ENCODE measurements at places on chromosomes 7 and 10.
A peak's percentile ranks its signal among the peaks of the same experiment; 100 is the strongest.

GRCh38 chr10:133326745-133327650 lies 9.7 kb downstream of the CALY start:
- DNase-seq = no peak

- no peak for DNase-seq
These were observed 80.6 kb downstream of the MGMT start for GRCh38 chr10:129547608-129548007.

DNA sequence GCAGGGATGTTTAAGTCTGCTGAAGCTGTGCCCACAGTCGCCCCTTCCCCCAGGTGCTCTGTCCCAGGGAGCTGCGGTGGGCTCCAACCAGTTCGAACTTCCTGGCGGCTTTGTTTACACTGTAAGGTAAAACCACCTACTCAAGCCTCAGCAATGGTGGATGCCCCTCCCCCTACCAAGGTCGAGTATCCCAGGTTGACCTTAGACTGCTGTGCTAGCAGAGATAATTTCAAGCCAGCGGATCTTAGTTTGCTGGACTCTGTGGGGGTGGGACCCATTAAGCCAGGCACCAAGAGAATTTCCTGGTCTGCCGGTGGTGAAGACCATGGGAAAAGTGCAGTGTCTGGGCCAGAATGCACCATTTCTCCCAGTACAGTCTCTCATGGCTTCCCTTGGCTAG lies 56.0 kb downstream of the CCDC7 start:
- DNase-seq = no peak

DNA sequence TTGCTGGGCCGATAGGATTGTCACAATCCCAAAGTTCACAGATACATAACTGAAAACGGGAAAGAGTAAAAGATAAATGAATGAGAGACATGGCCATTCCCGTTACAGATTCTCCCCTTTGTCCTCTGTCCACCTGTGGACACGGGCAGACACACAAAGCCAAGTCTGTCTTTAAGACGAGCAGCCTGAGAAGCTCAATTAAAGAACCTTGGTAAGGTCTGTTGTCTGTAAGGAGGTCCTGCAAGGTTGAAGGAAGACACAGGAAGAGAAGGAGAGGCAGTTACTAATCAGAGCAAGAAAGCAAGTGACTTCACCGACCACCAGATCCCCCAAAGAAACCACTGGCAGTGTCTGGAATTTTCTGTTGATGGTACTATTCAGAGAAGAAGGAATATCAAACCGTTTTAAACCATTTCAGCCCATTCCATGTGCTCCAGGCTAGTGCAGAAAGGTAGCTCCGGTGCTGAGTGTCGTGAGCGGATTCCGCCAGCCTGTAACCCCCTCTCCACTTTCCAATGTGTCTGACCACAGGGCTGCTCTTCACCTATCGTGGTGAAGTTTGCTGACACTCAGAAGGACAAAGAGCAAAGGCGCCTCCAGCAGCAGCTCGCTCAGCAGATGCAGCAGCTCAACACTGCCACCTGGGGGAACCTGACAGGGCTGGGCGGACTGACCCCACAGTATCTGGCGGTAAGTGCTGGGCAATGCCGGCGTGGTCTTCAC lies 252.6 kb downstream of the CELF2 start:
- DNase-seq = peak; percentile 50

DNA sequence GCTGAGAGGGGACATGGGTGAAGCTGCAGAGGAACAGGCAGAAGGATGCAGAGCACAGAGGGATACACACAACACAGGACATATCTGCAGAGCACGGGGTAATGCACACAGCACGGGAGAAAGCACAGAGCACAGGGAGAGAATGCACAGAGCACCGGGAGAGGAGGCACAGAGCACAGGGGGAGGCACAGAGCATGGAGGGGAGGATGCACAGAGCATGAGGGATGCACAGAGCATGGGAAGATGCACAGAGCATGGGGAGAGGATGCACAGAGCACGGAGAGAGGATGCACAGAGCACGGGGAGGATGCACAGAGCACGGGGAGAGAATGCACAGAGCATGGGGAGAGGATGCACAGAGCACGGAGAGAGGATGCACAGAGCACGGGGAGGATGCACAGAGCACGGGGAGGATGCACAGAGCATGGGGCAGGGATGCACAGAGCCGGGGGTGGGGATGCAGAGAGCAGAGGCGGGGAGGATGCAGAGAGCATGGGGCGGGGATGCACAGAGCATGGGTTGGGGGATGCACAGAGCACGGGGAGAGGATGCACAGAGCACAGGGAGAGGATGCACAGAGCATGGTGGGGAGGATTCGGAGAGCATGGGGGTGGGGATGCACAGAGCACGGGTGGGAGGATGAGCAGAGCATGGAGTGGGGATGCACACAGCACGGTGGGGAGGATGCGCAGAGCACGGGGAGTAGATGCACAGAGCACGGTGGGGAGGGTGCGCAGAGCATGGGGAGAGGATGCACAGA lies 230.0 kb downstream of the ADAM12 start:
- no peak for DNase-seq

DNA sequence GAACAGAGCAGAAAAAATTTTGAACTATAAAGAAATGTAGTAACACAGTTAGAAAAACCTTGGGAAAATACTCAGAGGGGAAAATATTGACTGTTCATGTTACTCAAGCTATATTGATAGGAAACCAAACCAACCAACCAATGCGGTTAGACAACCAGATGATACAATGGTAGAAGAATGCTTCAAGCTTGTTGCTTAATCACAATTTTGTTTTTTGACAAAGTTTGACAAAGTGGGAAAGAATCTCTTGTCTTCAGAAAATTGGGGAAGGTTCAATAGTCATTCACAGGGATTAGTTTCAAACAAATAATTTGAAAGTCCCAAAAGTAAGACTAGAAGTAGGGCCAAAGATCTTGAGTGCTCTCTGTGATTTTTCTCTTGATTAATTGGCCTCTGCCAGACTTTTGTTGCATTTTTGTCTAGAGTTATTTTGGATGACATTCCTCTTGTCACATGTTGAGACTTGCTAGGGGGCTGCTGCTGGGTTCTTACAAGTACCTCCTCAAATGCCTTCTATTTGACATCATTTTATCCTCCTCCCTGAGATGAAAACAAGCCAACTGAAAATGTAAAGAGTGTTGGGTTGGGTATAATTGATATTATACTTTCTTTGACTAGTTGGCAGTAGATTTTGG lies 233.1 kb upstream of the PHYHIPL start:
- DNase-seq = no peak

DNA sequence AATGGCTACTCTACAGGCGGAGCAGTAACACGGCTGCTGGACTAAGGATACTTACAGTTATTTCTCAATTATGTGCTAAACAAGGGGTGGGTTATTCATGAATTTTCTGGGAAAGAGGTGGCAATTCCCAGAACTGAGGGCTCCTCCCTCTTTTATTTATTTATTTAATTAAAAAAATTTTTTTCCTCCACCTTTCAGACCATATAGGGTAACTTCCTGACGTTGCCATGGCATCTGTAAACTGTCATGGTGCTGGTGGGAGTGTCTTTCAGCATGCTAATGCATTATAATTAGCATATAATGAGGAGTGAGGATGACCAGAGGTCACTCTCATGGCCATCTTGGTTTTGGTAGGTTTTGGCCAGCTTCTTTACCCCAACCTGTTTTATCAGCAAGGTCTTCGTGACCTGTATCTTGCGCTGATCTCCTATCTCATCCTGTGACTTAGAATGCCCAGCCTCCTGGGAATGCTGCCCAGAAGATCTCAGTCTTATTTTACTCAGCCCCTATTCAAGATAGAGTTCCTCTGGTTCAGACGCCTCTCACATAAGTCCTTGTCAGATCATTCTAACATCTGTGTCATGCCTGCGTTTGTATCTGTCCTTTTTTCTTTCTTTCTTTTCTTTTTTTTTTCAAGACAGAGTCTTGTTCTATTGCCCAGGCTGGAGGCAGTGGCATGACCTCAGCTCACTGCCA lies 15.9 kb upstream of the STOX1 start:
- DNase-seq = no peak

- DNase-seq = no peak
These were observed 6.5 kb upstream of the LBX1 start for GRCh38 chr10:101235766-101236165.

DNA sequence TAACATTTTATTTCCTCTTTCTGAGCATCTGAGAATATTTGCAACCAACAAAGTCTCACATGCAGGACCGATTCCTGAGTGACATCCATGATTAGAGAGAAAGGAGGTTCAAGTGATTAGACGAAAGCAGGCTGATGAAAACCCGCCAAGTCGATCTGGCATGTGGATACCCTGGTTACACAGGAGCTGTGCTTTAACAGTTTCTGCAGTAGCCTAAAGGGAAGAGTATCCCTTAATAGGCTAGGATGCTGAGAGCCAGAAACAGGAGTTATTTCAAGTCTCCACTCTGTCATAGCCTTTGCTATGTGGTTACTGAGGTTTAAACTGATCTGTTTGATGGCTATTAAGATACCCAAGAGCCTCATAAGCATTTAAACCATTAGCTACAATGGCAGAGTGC lies 82.5 kb downstream of the PRKCQ start:
- no peak for DNase-seq

- DNase-seq = no peak
These were observed 59.3 kb downstream of the OSBPL3 start for GRCh38 chr7:24920451-24921361.

- no peak for DNase-seq
These were observed 20.2 kb upstream of the INSIG1 start for GRCh38 chr7:155277385-155277994.

- DNase-seq = no peak
These were observed 74.1 kb downstream of the DOCK1 start for GRCh38 chr10:126979311-126979710.

- DNase-seq = no peak
These were observed 53.6 kb downstream of the PLCE1 start for GRCh38 chr10:94047293-94047692.

GRCh38 chr10:15735763-15736162 lies 16.0 kb upstream of the ITGA8 start:
- DNase-seq = no peak

- DNase-seq = no peak
These were observed 45.4 kb downstream of the MRPS24 start for GRCh38 chr7:43823941-43824340.

GRCh38 chr7:149849174-149849573 lies 11.0 kb downstream of the ZNF862 start:
- DNase-seq = no peak
